ENCODE measurements at places on chromosomes 16 and 17.

- DNase-seq: no peak
Observed at GRCh38 chr16:4795181-4795827, at the start of gene SMIM22. TSS of gene SMIM22 (plus strand) at chr16:4795369. CDS start at chr16:4795735, 366 bp downstream.

DNA sequence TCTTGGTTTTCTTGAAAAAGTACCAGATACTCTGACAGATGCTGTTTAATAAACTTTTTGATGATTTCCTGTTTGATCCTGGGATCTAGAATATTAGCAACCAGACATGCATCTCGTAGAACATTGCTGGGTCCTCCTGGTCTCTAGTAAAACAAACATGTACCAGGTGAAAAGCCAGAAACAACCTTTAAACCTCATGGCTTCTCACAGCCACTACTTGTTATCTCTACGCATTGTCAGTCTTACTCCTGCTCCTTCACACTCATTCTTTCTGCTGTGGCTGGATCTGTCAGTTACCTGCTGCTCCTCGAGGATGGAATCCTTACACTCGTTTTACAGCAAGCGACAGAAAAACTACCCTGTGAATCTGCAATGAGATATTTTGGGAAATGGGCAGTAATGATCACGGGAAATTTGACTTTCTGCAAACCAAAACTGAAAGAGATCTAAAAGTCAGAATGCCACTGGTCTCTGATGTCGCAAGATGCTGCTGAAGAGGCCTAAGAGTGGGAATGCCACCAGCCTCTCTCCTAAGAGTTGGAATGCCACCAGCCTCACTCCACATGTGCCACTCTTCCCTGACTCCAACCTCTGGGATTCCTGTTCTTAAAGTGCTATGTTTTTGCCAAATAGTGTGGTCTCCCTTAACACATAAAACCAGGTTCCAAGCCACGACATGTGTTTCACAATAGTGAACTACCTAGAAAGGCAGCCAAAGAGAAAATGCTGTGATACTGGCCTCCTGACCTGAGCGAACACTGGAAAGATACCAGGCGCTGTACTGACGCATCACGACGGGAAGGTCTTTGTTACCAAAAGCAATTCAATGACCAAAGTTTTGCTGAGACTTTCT lies 86.3 kb downstream of the VPS53 start:
- DNase-seq: no peak

- DNase-seq: no peak
Observed at GRCh38 chr17:7435676-7436555, 681 bp downstream of the TMEM102 start.

DNA sequence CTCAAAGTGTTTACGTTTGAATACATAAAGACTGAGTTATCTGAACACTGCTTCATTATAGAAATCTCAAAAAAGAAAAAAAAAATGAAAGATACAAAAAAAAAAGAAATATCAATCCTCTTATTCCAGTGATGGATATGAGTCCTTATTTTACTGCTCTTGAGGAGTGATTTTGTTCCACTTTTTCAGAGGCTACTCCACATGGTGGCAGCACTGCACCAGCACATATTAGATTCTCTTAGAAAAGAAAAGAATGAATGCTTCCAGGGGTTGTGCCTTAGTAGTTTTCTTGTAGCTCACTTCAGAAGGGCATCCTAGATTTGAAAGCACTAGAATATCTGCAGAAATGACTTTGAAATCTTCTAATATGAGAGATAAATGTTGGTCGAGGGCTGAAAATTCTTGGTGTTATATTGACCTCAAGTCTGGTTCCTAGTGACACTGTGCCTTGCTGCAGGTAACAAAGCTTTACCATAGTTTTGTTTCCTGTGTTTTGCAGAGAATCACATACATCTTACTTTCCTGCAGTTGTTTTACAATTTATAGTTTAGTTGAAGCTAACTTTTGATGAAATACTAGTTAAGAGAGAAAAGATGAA lies 25.9 kb downstream of the AP2B1 start:
- peak; percentile 3 for DNase-seq

DNA sequence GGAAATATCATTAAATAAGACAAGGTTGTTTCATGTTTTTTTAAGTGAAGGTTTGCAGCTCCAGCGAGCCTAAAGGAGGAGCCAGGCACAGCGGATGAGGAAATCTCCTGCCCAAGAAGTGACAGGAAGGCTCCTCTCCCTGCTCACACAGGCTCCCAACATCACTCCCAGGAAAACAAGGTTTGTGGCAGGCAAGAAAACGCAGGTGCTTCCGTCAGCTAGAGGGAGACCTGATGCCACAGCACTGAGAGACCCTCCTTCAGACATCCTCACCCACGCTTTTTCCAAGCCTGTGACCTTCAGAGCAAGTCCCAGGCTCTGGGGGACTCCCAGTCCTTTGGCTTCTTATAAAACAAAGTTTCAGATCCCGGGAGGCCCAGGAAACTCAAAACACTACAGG lies 89.7 kb downstream of the ZNF423 start:
- DNase-seq: no peak

DNA sequence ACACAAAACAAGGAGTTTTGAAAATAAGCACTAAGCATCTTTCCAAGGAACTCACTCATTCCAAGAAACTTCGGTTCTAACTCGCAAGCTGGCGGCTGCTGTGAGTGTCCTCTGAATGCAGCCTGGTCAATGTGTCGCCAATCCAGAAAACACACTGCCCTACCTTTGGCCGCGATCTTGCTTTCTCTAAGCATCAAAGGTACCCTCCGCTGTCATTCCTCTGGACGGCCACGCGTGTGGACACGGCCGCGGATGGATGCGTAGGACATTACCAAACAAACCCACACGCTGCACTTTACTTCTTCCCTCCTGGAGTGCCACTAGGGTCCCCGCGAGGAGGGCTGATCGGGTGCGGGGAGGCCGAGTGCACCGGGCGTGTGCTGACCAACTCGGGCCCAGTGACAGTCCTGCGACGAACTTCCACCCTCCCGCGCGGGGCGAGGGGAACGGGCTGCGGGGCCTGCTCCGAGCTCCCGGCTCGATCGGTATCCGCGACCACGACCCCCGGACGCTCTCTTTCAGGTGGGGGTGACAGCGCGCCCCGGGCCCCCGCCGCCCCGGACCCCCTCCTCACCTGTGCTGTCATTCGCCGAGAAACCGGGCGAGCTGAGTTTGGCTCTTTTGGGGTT lies 1.1 kb downstream of the CREBBP start:
- DNase-seq: no peak

GRCh38 chr16:62760398-62760797 lies 724.2 kb upstream of the CDH8 start:
- DNase-seq: no peak

- DNase-seq: no peak
Observed at GRCh38 chr16:375212-375611, 4.9 kb upstream of the MRPL28 start.

GRCh38 chr17:37276475-37276874 lies 99.3 kb upstream of the C17orf78 start:
- DNase-seq: no peak

- no peak for DNase-seq
Observed at GRCh38 chr17:15334266-15334665, 7.1 kb downstream of the TEKT3 start.

DNA sequence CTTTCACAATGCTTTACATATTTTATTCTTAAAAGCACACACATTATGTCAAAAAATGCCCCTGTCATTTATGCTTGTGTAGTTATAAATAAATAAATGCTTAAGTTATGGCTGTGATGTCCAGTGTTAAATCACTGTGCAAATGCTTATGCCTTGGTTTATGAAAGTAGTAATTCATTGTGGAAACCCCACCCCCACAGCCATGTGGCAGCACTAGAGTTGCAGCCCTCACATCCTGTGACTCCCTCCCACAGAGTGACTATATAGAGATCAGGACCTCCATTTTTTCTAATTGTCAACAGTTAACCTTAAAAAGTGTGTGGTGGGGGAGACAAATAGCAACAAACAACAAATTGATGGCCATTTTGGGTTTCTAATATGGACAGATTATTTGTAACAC lies 2.4 kb downstream of the SKAP1 start:
- DNase-seq: peak; percentile 74

GRCh38 chr17:60851181-60851580 lies 173.5 kb downstream of the BCAS3 start:
- DNase-seq: no peak

GRCh38 chr16:81995651-81996050 lies 15.6 kb downstream of the SDR42E1 start:
- DNase-seq: no peak

DNA sequence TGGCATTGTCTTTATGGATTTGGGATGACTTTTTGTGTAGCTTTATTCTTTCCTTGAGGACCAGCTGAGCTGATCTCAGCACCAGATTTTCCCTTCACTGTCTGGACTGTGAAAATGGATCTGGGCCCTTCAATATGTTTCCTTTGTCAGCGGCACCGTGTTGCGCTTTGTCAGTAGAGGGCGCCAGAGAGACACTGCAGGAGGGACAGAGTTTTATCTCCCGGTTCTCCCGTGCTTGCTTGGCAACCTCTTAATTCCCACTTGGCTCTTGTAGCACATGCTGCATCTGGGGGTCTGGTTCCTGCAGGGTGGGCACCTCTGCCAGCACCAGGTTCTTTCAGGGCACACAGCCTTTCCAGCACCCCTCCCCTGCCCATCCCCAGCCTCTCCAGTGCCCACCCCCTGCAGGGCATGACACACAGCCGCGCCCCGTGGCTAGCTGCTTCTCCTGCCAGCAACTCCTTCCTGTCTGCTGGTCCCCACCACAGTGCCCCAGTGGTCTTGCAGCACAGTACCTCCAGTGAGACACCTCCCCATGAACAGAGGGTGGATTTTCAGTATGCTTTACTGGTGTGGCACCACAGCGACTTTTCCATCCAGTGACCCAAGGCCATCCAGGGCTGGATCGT lies 19.6 kb downstream of the OR1D5 start:
- no peak for DNase-seq

DNA sequence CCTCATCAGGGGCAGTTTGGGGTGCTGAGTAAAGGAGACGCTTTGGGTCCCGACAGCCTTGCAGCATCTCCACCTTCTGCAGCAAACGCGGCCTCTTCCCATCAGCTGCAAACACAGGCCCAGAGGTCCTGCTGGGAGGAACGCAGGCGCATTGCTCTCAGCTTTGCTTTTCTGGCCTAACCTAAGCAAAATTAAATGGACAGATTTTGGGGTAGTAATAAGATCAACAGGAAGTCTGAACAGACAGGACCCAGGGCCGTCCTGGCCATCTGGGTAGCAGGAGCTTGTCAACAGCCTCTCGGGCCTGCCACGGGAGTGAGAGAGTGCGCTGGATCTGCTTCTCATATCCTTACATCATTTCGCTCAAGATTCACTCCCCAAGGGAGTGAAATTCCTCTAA lies 7.2 kb downstream of the NUBP1 start:
- DNase-seq: no peak

DNA sequence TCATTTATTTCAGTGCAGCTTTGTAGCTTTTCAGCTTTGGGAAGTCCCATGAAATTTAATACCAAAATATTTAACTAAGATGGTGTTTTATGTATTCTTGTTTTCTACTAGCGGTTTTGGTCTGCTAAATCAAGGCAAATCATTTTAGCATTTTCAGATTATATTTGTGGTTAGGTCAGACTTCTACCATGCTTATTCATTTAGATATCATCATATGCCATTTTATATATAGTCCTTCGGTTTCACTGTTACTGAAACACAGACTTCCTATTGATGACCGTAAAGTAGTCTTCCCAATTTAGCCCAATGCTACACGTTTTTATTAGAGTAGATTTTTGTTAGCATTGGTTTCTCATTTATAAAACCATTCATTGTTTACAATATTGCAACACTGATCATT lies 5.5 kb downstream of the DYNLRB2 start:
- no peak for DNase-seq

- DNase-seq: no peak
Observed at GRCh38 chr17:18141210-18141803, 32.8 kb downstream of the MYO15A start.

- DNase-seq: no peak
Observed at GRCh38 chr16:975291-975690, 4.5 kb upstream of the LMF1 start.

GRCh38 chr17:6435968-6436367 lies 1.0 kb upstream of the AIPL1 start:
- no peak for DNase-seq

GRCh38 chr16:85593494-85594221 lies 19.5 kb upstream of the GSE1 start:
- no peak for DNase-seq

Data from GM12864 (cell line).